Naive thymus-derived CD8-positive, alpha-beta T cell (primary cell): ENCODE measurements at places on chromosomes 6 and 20. TPM values are rescaled to one million over a fixed set of nuclear protein-coding genes. Genes with fewer than 3 reads are reported as not detected.

DNA sequence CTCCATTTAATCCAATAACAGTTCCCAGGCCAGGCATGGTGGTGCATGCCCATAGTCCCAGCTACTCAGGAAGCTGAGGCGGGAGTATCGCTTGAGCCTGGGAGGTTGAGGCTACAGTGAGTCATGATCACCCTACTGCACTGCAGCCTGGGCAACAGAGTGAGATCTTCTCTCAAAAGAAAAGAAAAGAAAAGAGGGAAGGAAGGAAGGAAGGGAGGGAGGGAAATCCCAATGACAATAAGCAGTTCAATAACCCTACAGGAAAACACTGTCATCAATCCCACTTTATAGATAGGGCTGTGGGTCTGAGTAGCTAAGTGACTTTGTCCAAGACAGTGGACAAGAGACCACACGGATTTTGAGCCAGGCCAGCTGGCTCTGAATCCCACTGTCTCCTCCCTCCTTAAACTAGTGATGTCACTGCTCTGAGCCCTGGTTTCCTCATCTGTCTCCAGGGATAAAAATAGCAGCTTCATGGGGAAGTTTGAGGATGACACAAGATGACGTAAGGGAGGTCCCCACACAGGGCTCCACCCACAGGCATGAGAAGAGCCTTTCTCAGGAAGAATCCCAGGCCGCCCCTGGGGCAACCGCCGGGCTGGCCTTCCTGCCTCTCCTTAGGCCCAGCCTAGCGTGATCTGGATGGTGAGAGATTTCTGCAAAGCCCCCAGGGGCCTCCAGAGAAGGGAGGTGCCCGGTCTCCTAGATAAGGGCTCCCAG lies 7.2 kb upstream of the TRIB3 start:
- no peak for DNase-seq

DNA sequence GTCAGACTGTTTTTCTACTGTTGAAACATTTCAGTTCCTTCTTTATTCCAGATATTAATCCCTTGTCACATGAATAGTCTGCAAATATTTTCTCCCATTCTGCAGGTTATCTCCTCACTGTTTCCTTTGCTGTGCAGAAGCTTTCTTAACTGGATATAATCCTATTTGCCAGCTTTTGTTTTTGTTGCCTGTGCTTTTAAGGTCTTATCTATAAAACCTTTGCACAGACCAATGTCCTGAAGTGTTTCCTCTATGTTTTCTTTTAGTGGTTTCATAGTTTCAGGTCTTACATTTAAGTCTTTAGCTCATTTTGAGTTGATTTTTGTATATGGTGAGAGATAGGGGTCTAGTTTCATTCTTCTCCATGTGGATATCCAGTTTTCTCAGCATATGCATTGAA lies 19.2 kb downstream of the NCOA6 start:
- DNase-seq: no peak

GRCh38 chr6:108795122-108795521 lies 53.1 kb upstream of the ARMC2 start:
- DNase-seq: no peak

- DNase-seq: no peak
Measured at GRCh38 chr20:1900321-1900801, 5.2 kb downstream of the SIRPA start.

DNA sequence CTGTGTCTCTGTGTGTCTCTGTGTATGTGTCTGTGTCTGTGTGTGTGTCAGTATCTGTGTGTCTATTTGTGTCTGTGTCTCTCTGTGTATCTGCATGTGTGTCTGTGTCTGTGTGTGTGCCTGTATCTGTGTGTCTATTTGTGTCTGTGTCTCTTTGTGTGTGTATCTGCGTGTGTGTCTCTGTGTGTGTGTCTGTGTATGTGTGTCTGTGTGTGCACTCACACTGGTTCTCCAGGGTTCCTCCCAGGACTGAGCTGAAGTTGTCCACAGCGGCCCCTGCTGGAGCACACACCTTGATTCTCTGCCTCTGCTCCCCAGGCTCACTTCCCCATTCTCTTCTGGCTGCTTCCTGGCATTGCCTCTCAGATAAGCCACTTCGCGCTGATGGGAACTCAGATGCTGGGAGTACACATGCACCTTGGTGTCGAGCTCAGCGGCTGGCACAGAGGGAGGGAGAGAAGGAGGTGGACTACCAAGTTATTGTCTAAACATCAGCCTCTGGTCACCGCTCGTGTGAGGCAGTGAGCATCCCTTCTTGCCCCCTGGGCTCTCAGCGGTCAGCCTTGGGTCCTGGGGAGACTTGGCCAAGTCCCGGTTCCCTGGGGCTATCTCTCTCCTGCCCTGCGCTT lies 104.9 kb upstream of the NXT1 start:
- DNase-seq: no peak

- DNase-seq: no peak
Measured at GRCh38 chr6:104940893-104941728, 15.8 kb upstream of the LIN28B start.

DNA sequence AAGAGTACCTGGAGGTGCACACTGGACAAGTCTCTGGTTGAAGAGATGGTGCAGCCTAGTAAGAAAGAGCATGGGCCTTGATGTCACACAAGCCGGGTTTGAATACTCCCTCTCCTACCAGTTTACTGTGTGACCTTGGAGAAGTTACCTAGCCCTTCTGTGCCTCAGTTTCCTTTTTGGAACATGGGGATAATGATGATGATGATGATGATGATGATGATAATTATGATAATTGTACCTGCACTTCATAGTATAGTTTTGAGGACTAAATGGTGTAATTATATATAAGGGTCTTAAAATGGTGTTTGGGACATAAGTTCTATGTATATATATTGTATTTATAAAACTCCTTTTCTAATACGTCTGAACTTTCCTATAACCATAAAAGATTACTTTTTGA lies 41.7 kb downstream of the POPDC3 start:
- no peak for DNase-seq

DNA sequence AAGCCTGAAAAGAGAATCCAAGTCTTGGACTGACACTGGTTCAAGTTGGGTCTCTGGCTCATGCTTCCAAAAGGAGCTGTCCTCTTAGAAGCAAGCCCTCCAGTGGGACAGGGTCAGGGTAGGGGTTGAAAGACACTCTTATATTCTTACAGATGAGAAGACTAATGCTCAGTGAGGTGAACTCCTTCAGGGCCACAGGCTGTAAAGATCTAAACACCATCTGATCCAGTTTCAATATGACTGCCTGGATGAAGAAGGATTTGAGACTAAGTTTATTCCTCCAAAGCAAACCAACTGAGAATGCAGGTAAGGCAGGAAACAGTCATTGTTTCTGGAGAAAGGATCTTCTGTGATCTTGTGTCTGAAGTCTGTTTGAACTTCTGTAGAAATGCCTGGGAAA lies 99.0 kb upstream of the TAB2 start:
- DNase-seq: no peak

DNA sequence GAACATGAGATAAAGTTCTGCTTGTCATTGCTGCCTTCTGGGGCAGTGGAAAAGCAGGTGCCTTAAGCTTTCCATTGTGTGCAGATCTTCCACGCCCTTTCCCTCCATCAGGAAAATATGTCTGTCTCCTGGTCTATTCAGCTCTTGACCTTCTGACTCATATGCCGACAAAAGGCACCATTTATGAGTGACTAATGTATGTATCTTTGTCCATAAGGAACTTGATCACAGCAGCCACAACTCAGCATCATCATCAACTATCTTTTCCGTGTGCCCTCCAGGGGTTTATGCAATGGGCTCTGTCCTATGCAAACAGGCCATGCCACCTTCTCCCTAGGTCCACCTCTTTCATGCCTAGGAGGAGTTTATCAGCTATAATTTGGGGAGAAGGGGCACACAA lies 102.7 kb upstream of the QKI start:
- DNase-seq: no peak

MSH5 gene
- 0.61 TPM for polyA plus RNA-seq

SLPI gene
- not detected for polyA plus RNA-seq

RBM24 gene
- polyA plus RNA-seq: not detected

CPXM1 gene
- polyA plus RNA-seq: 0.56 TPM
